ENCODE measurements at places on chromosomes 7 and 10.

- DNase-seq = no peak
These were observed 273.0 kb downstream of the GRM8 start for GRCh38 chr7:126979722-126980121.

DNA sequence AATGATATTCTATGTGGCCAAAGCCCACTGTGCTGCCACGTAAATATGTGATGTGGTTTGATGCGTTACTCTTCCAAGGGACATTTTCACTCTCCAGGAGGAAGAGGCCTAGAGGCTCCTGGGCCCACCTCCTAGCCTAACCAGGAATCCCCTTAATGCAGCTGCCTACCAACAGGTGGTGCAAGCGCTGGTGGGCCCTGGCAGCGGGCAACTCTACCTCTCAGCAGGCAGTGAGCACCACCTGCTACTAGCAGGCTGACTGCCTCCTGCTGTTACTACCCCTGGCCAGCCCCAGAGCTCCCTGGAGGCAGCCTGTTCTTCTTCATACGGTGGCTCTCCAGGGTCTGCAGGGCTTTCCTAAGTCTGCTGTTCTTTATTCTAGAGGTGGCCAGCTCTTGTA, 62.8 kb downstream of the CDH23 start:
- no peak for DNase-seq

- no peak for DNase-seq
These were observed 191.6 kb downstream of the TEX36 start for GRCh38 chr10:125491381-125491780.

DNA sequence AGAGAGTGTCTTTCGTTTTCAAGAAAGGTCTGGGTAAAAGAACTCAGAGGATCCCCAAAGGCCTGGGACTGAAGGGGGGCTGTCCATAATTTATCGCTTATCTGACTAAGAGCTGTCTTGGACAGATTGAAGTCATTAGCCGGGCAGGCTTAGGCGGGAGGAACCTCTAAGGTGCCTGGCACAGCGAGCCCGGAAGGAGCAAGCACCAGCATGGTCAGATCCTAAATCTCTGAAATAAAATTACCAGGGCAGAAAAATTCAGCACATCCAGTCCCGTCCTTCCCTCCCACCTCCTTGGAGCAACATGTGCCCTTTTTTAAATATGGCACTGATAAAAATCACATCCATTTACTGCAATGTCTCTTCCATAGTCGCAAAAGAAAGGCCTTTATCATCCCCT, 86.8 kb downstream of the FAM204A start:
- no peak for DNase-seq

- DNase-seq = no peak
These were observed 274.1 kb upstream of the COBL start for GRCh38 chr7:51590746-51591145.

DNA sequence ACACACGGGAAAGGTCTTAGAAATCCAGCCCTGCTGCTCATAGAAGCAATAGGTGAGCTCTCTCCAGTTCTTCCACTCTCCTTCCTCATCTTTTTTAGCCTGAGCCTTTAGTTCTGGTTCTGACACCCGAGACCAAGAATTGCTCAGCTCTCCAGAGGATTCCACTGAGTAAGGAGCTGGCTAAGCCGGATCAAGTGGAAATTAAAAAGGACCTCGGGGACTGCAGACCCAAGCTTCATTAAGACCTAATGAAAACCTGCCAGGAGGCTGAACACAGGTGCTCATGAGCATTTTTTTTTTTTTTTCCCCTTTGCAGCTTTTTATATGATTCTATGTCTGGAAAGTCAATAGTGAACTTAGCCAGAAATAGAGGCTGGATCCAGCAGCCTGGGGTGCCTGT, 1176.0 kb upstream of the AUTS2 start:
- no peak for DNase-seq

DNA sequence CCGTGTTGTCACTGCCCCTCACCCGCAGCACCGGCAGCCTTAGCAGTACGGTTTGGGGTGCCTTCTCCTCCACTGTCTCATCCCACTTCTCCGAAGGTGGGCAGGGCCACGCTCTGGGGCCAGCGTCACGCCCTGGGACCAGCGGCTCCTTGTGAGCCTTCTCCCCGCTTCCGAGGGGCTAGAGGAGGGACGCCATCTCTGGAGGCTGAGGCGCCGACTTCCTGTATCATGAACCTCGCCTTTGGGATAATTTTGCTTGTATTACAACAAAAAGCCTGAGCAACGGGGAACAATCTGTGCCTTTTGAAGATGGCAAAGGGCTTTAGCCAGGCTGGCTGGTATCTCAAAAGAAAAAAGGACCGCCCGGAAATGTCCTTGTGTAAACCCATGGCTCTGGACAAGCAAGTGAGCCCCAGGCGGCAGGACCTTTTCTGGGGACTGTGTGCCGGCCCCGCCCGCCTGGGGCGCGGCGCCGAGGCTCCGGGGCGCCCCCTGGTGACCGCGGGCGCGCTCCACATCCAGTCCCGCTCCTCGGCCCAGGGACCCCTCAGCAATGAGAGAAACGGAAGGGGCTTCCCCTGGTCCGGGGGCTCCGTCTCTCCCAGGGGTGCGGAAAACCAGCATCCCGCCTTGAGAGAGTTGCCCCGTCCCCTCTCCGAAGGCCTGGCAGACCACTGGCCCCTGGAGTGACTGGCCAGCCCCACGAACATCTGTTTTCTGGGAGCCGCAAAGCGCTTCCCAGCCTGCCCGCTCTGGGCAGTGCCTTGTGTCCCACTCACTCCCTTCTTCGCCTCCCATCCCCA, 3.8 kb downstream of the DEPP1 start:
- DNase-seq = peak; percentile 87

DNA sequence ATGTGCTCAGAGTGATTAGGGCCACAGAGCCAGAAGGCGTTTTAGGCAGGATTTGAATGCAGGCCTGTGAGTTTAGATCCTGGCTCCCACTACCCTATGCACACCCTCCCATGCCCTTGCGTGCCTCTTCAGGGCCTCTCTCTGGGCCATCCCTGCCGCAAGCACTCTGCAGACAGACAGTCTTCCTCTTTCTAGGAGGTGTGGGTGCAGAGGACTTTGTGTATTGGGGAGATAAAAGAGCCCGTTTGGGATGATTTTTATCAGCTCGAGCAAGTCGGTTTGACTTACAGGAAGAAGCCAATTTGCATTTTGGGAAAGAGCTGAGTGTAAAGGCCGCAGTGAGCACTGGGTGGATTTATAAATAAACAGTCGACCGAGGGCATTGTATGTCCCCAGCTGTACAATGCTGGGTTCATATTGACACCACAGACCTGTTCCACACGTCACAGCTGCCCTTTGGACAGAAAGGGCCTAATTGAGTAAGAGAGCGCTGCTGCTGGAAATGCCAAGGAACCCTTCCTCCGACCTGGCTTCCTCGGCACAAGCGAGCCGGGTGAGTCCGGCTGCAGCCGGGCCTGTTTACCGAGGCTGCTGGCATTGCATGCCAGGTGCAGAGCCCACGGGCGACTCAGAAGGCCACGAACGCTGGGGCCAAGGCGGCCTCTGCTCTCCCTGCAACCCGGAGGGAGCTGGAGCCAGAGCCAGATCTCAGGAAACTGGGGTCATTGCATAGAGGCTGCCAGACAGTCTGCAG, 25.1 kb downstream of the ZMIZ1 start:
- DNase-seq = peak; percentile 70

GRCh38 chr7:142853739-142854371, 1.0 kb upstream of the EPHB6 start:
- DNase-seq = peak; percentile 74

GRCh38 chr7:16462431-16462889, 3.1 kb downstream of the SOSTDC1 start:
- no peak for DNase-seq

- no peak for DNase-seq
These were observed 9.0 kb upstream of the VIM start for GRCh38 chr10:17219024-17219423.

DNA sequence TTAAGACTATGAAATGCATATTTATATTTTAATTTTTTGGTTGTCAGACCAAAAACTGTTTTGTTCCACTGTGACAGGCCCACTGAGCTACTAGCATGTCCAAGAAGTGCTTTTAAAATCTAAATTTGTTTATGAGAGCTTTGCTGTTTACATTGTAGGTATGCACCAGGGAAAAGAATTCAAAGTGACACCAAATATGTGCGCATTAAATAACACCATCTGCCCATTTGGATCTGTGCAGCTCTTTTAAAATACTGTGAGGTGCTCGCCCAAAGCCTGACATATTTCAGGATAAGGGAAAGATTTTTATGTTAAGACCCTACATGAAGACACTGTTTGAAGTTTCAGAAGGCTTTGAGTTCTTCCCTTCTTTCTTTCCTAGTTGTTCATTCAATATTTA, 162.9 kb downstream of the ST7 start:
- DNase-seq = no peak

DNA sequence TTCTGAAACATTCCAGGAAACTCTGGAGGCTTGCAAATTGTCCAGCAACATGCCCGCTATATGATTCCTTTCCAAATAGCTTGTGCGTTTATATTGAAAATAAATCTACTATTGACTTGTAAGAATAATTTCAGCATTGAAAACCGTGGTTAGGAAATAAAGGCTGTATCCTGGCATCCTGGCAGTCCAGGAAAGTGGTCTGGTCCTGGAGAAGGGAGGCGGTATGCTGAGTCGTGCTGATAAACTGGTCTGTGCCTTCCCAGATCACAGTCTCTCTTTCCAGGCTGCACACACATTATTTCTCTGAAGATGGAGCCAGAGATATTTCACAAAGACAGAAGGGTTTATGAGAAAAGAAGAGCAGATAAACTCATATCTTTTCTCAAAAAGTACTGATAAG, 350.1 kb upstream of the COBL start:
- DNase-seq = peak; percentile 17

DNA sequence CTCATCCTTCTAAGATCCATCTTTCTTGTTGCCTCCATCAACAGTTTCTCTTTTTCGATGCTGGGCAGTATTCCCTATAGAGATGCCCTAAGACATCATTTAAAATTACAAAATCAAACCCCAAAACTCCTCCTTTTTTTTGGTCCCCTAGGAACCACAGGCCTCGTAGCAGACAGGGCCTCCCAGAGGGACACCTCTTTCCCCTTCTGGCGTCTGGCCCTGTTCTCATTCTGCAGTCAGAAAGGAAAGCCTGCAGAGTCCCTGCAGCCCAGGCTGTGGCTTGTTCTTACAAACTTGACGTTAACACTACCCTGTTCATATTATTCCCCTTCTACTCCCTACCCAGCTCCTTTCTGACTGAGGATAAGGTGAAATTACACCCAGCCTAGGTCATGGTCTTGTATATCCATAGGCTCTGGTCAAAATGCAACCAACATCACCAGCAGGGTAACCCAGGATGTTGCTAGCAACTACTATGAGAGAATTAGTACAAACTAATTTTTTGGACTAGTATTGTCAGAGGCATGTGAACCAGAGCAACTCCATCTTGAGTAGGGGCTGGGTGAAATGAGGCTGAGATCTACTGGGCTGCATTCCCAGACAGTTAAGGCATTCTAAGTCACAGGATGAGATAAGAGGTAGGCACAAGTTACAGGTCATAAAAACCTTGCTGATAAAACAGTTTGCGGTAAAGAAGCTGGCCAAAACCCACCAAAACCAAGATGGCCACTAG, 3.5 kb upstream of the EPHA1 start:
- no peak for DNase-seq

GRCh38 chr10:115903207-115903606, 369.8 kb downstream of the GFRA1 start:
- peak; percentile 34 for DNase-seq

DNA sequence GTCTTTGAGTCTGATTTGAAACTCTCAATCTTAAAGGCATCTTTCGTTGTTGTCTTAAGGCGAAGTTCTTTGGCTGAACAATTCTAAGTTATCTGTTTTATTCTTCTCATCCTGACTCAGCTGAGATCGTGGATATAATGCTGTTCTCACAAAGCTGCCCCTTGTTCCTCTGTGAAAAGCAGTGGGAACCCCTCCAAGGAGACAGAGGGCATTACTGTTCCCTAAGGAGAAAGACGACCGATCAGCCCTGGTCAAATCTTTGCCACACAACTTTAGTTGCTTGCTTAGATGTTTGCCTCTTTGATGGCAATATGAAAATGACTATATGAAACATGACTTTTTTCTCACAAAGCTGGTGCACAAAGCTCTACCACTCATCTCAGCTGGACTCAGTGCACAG, 1016.7 kb downstream of the REEP3 start:
- DNase-seq = no peak

DNA sequence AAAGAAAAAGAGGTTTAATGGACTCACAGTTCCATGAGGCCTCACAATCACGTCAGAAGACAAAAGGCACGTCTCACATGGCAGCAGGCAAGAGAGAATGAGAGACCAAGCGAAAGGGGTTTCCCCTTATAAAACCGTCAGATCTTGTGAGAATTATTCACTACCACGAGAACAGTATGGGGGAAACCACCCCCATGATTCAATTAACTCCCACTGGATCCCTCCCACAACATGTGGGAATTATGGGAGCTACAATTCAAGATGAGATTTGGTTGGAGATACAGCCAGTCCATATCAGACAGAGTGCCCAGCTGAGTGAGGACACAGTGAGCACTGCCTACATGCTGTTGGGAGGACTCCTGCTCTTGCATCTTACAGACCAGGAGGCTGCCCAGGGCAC, 148.4 kb downstream of the TEX36 start:
- no peak for DNase-seq

DNA sequence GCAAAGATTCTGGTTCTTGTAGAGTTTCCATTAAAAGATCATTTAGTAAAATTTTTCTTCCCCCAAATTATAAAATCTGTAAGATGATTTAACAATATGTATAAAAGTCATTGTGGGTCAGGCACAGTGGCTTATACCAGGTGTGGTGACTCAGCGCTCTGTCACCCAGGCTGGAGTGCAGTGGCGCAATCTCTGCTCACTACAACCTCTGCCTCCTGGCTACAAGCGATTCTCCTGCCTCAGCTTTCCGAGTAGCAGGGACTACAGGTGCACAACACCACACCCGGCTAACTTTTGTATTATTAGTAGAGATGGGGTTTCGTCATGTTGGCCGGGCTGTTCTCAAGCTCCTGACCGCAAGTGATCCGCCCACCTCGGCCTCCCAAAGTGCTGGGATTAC, 68.0 kb downstream of the SEPTIN14 start:
- DNase-seq = no peak

- DNase-seq = no peak
These were observed 271.4 kb downstream of the POLR1F start for GRCh38 chr7:19437446-19437845.

DNA sequence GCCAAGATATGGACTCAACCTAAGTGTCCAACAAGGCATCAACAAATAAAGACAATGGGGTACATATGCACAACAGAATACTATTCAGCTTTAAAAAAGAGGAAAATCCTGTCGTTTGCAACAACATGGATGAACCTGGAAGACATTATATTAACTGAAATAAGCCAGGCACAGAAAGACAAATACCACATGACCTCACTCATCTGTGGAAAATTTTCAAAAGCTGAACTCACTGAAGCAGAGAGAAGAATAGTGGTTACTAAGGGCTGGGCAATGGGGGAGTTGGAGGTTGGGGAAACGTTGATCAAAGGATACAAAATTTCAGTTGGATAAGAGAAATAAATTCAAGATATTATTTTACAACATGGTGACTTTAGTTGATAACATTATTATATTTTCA, 221.4 kb upstream of the PITRM1 start:
- peak; percentile 36 for DNase-seq

DNA sequence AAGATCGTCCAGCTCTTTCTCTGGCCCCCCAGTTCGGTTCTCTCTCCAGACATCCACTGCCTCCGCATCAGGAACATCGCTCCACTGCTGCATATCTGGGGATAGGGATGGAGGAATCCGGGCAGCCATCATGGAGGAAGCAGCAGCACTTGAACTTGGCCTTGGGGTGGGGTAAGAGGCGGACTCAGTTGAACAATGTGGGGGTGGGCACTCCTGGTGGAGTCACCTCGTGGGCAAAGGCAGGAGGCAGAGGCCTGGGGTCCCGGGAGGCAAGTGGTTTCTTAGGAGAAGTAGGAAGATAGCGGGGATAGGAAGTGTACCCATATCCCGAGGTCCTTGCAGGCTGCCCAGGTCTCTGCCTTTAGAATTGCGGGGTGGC, 98.3 kb downstream of the CHST15 start:
- no peak for DNase-seq

All from astrocyte of the hippocampus (primary cell).